ENCODE measurements at places on chromosomes 4 and X.

DNA sequence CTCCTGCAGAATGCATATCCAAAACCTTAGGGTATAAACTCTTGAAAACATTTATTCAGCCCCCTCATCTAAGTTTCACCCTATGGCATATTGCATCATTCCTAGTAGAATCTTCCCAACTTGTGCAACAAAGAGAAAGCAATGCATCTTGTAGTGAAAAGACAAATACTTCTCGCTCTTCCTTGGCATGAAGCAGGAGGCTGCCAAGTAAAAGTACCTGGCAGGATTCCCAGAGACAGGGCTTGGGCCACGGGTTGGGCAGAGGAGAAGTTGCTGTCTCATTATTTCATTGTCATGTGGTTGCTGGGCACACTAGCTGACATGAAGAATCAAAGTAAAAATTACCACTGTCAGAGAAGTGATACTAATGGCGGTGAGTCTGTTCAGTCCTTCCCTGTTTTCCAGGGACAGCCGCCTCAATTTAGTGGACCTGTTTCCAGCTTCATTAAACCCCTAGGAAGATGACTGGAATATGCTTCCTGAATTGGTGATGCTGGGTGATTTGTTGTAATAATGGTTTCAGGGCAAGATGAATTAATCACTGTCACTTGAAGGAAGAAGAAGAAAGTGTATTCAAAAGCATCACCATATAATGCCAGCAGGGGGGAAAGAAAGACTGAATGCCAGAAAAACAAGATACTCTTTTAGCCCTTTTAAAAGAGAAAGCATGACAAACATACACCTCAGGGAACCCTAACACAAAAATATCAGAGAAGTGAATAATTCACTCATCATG, 380.5 kb upstream of the IGFBP7 start:
- DNase-seq = no peak

- peak; percentile 23 for DNase-seq
Observed at GRCh38 chr4:158259955-158260575, 49.8 kb downstream of the TMEM144 start.

DNA sequence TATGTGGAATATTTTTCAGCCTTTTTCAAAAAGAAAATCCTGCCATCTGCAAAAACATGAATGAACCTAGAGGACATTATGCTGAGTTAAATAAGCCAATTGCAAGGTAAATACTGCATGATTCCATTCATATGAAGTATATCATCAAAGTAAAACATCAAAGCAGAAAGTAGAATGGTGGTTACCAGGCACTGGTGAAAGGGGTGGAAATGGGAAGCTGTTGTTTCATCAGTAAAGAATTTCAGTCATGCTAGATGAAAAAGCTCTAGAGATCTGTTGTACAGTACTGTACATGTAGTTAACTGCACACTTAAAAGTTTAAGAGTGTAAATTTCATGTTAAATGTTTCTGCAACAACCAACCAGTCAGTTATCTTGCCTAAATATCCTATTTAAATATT, 196.8 kb upstream of the ADGRL3 start:
- DNase-seq = no peak

GRCh38 chr4:14829795-14830194, 172.5 kb upstream of the CPEB2 start:
- DNase-seq = no peak

- no peak for DNase-seq
Observed at GRCh38 chr4:1207157-1207470, 34.7 kb upstream of the SPON2 start.

GRCh38 chr4:169071747-169072146, 61.7 kb upstream of the CBR4 start:
- no peak for DNase-seq

GRCh38 chr4:60930866-60931265, 269.3 kb upstream of the ADGRL3 start:
- no peak for DNase-seq

- no peak for DNase-seq
Observed at GRCh38 chr4:113026556-113026955, 22.9 kb upstream of the ANK2 start.

DNA sequence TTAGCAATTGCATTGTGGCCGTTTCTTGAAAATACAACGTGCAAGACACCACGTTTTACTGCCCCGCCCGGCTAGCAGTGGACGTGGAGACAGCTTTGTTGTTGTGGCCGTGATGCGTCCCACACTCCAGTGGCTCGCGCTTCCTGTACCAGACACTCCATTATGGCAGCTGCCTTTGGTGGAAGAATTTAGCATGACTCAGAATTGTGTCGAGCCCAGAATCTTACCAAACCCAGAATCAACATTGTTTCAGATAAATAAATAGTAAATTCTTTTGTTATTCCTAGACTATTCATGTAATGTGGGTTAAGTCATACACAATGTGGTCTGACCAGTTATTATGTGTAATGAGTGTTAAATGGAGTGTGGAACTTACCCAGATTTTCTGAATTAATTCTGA, 25.3 kb upstream of the S100P start:
- DNase-seq = no peak

GRCh38 chr4:87090305-87090704, 130.1 kb downstream of the KLHL8 start:
- no peak for DNase-seq

- no peak for DNase-seq
Observed at GRCh38 chr4:77154065-77154464, 2.9 kb upstream of the CCNG2 start.

DNA sequence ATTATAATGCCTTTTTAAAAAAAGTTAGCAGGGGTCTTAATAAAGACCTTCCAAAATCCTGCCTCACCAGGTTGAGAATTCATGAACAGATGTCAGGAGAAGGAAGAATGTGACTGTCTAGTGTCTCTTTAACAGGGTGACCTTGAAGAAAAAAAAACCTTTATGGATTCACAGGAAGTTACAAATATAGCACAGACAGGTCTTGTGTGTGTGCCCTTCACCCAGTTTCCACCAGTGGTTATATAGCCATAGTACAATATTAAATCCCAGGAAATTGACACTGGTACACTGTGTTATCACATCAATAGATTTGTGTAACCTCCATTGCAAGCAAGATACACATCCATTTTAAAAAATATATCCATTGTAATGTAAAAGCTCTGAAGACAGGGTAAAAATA, 43.7 kb downstream of the HADH start:
- no peak for DNase-seq

DNA sequence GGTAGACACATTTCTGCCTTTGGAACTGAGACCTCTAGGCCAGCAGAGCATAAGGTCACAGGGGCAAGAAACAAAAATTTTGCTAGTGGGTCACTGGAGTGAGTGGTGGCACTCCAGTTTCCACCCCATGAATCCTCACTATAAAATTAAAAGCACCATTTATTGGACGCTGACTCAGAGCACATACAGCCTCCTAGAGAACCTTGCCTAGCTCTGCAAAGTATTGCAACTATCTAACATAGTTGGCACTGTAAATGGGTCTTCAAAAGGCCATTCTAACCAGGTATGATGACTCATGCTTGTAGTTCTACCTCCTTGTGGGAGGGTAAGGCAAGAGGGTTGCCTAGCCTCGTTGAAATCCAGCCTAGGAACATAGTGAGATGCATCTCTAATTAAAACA, 25.1 kb downstream of the RRAGB start:
- DNase-seq = no peak

GRCh38 chr4:13601048-13601447, 26.5 kb downstream of the BOD1L1 start:
- no peak for DNase-seq

GRCh38 chr4:1378559-1379231, 27.5 kb downstream of the NKX1-1 start:
- no peak for DNase-seq

DNA sequence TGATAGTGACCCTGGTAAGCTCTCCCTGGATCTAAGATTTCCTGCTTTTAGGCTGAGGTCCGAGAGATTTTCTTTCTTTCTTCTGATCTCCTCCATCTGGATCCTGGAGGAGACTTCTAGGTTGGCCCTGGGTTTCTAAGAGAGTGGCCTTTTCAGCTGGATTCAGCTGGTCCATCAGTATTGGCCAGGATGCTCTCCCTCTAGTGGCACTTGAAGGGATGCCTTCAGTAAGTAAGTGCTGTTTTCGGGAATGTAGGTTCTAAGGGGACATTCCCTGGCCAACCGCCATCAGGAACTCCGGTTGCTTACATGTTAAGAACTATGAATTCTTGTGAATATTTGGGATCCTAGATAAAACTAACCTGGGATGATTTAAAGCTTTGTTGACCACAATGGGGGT, 56.9 kb downstream of the SERTM2 start:
- DNase-seq = no peak

DNA sequence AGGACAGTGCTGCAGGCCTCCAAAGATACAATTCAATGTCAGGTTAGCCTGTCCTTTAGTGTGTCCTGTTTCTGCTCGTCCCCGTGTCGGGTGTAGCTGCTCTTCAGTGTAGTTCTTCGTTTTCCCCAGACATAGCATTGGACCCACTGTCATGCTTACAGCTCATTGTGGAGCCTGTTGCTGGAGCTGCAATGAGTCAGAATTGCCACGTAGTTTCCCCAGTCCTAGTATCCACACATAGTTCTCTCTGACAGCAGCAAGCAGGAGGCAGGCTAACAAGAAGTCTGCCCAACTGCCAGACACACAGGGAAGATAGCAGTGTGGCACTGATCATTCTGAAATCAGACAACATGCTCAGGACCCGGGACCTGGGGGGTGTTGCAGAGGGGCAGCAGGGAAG, 49.2 kb downstream of the MOSPD2 start:
- DNase-seq = no peak

DNA sequence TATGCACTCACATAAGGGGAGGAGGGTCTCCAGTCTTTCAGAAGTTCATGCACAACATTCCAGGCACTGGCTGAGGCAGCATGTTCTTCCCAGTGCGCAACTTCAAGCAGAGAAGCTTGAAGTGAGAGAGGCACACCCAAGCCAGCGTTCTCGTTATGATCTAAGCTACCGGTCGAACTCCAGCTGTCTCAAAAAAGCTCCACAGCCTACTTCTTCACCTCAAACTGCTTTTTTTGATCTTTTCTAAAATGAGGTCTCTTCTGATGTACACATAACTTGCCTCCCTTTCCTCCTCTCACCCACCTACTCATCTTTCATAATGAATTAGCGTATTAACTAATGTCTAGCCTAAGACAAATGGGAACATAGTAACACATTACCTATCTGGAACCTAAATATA, 25.3 kb downstream of the GPC4 start:
- DNase-seq = no peak

DNA sequence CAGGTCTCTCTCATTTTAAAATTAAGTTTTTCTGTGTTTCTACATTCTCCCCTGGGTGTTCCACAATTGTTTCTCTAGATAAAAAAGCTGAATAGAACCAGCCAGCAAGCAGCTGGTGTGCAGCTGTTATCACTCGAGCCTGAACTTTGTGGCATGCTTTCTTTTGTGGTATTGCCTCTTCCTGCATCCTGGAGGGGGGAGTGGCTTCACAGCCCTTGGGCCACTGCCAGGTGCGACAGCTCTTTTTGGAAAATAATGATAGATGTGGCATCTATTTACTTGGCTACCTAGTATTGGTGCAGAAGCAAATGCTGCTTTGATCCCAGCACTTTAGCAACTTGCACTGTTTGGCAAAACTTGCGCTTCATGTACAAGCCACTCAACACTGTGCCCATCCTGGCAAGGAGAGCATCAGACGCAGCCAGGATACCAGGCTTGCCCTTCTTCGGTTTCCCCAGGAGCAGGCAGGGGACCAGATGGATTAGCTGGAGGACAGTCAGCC, 69.4 kb downstream of the HMGB2 start:
- DNase-seq = no peak

DNA sequence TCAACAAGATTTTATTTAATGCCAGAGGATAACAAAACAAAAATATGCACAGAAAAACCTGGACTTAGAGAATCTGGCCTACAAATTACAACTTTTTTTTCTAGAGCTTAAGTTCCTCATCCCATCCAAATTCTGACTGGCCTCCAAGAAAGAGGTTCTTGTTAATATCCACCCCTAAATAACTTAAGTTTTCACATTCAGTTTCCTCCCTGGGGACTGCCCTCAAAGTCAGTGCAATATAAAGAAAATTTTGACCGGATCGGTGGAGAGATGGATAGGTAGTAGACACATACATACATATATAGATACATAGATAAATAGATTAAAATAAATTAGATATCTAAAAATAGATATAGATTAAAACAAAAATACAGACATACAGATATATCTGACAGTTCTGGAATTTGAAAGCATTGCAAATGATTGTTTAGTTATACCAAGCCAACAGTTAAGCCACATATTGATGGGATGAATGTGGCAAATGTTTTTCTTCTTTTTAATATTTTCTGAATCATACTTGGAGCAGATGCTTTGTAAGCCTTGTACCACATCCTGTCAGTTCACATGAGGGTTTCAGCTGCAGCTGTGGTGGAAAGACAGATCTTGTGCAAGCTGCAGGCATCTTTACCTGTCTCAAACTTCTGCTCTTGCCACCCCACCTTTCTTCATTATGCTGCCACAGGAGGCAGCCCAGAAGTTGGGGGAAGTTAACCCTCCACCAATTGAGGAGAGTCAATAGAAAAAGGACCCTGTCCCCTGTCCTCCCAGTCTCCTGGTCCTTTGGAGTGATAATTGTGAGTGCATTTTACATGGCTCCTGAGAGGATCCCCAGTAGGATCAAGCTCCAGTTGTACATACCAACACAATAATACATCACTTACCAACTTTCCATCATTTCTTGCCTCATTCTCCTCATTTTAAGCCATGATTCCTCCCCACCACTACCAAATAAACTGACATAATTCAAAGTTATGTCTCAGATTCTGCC, 58.5 kb upstream of the PRDM8 start:
- peak; percentile 93 for DNase-seq

DNA sequence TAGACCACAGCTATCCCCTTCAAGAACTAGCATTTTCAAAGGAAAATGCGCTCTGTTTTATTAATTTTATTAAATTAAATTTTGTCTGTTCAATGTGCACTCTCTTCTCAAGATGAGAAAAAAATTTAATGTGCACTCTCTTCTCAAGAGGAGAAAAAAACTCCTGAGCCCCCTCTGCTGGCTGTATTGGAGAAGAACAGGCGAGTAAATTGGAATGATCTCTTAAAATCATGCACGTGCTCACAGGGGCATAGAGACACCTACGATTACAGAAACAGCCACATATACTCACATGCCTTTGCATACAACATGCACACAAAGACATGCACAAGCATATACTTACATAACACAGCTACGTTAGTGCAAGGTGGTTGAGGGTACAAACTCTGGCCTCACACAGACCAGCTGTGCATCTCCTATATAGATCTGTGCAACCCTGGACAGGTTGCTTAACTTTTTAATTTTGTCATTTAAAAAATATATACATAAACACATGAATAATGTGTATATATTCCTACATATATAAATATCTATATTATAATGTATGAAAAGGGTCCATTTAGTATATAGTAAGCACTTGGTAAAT, 176.2 kb upstream of the CXorf66 start:
- peak; percentile 44 for DNase-seq

Measured in activated CD4-positive, alpha-beta T cell treated with anti-CD3 and anti-CD28 coated beads, Interleukin-10, Interleukin-2, amounts not matched to agents 100 ng/mL and 50 ng/mL, durations not matched to agents 16 hours and 8 hours (primary cell).